ENCODE measurements at places on chromosomes 13 and 19.

DNA sequence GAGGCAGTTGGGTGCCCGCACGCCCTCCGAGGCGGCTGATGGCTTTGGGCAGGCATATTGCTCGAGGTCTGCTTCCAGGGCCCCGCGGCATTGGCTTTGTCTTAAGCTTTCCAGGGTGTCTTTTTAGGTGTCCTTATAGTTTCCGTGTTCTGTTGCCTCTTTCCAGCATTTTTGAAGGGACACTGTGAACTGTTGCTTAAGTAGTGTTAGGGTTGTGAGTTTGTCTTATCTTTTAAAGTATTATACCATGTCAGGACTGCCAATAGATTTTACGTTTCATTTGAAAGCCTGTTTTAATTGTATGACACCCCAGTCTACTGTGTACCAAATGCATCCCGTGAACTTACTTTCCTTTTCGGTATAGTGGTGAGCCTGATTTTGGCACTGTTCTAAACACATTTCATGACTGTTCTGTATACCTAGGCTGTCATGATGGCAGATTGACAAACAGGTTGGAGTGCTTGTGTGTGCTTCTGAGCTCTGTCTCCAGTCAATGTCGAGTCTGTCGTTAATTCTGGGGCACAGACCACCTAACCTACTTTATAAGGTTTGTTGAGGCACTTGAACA lies 656 bp downstream of the PCCA start:
- peak; percentile 4 for DNase-seq

- no peak for DNase-seq
These were observed 88.4 kb upstream of the SOX1 start for GRCh38 chr13:111978546-111978945.

DNA sequence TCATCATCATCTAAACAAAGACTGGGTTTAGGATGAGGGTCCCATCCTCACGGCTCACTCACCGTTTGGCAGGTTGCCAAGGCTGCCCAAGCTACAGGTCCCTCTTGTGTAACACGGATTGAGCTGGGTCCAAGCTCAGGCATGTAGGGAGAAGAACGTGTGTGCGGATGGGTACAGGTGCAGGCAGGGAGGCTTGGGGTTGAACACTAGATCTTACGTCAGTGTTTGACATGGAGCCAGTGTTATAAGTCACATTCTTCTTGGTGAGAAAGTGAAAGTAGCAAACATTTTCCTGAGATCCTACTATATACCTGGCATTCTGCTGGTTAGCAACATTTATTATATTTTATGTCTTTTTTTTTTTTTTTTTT lies 136.8 kb upstream of the RNF113B start:
- DNase-seq: no peak

DNA sequence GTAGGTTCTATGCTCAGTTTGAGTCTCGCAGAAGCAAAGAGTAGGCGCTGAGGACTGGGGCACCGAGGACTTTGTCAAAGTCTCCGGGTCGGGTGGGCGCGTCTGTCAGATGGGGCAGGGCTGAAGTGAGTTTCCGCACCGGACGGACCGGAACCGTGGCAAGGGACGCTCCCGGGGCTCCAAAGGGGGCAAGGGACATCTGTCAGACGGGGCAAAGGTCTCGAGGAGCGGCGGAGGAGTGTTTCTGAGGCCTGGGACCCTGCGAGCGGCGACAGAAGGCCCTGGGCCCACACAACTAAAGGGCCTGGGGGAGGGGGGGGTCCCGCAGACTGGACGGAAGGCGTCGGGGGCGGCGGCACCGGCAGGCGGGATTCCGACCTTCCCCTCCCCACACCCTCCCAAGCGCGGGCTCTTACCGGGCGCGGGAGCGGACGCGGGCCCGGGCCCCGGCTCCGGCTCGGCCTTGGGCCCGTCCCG lies 13.3 kb upstream of the AKAP8L start:
- DNase-seq: peak; percentile 48

GRCh38 chr13:109768616-109769015 lies 17.8 kb downstream of the IRS2 start:
- no peak for DNase-seq

DNA sequence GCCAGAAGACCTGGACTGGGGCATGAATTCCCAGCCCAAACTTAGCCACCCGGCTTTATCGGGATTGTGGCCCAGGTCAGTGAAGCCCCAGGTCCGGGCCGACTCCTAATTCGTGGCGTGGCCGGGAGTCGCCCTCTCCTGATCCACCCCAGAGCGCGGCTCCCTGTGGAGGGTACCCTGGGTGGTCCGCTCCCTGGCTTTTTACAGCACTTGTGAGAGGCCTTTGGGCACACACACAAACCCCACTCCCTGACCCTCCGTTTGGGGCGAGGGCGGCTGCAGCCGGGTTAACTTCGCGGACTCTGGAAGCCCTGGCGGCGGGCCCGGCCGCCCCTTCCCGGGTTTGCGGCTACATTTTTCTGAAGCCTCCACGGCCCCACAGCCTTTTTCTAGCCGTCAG lies 56.4 kb downstream of the ZNF568 start:
- peak; percentile 3 for DNase-seq

- DNase-seq: no peak
These were observed 31.8 kb downstream of the PEX11G start for GRCh38 chr19:7456964-7457541.

- no peak for DNase-seq
These were observed 167.2 kb upstream of the KLF12 start for GRCh38 chr13:74301258-74301935.

DNA sequence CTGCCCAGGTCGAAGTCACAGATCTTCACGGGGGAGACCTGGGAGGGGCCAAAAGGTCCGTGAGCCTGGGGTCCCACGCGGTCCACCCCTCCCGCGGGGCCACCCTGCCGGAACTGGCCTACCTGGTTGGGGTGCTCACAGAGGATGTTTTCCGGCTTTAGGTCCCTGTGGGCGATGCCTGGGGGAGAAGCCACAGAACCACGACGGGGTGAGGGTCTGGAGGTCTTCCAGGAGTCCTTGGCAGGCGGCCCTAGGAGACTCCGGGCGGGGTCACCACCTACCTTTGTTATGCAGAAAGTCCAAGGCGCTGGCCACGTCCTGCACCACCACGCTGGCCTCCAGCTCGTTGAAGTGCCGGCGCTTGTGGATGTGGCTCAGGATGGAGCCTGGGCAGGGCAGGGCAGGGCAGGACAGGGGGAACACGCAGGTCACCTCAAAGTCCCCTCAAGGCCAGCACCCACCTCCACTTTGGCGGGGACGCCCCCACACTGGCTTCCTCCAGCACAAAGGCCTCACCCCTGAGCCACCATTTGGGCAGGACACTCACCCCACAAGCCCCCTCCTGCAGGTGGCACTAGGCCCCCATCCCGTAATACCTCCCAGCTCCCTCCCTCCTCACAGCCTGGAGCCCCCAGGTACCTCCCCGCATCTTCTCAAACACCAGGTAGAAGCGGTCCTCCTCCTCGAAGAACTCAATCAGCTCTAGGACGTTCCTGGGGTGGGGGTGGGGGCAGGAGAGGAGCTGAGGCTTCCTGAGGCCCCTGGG lies 8.4 kb downstream of the MKNK2 start:
- DNase-seq: no peak

- no peak for DNase-seq
These were observed 56.1 kb upstream of the RNF113B start for GRCh38 chr13:98233127-98233526.

DNA sequence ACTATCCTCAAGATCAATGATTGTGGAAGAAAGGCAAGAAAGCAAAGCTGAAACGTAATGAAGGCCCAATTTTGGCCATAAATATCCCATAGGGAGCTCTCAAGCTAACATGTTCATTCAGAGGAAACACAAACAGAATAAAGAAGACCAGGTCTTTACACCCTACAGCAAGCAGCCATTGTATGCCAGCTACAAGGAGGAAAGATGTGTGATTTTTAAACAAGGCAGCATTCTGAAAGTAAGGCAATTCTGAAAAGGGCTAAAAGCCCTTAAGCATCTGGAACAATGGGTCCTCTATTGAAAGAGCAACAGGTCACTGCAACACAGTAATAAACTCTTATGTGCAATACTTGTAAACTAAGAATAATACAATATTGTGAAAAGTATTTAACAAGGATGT lies 1002.4 kb downstream of the SLITRK1 start:
- DNase-seq: no peak

GRCh38 chr13:27353166-27353583 lies 71.2 kb upstream of the GTF3A start:
- peak; percentile 50 for DNase-seq

- peak; percentile 44 for DNase-seq
These were observed 101.3 kb downstream of the ARHGEF7 start for GRCh38 chr13:111216166-111216960.

- no peak for DNase-seq
These were observed 297.1 kb downstream of the COG6 start for GRCh38 chr13:39952249-39953233.

DNA sequence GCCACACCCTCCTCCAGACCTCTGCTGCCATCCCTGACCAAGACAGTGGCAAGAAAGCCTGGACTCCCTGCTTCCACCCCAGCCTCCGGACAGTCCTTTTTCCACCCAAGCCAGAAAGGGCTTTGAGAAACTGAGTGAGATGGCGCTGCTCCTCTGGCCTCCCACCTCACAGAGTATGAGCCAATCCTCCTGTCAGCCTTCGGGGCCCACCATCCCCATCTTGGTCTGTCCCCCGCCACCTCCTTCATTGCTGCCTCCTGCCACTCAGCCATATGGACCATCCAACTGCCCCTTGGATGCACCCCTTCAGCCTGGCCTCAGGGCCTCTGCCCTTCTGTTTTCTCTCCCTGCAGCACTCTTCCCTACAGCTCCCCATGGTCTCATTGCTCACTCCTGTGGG lies 125.7 kb downstream of the CRYL1 start:
- no peak for DNase-seq

DNA sequence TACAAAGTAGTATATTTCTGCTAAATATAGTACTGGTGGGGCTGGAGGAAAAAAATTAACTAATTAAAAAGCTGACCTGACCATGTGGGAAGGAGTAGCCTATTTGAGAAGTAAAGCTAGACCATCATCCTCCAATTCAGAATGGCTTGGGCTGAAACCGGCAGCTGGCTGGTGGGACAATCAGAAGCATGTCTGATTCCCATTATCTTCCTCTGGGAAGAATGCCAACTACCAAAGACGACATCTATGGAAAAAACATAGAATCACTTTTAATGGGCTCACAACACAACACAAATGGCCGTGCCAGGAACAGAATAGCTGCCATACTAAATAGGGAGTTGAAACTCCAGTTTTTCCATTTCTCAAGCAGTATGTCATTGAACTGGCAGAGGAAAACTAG lies 120.4 kb upstream of the FREM2 start:
- no peak for DNase-seq

- no peak for DNase-seq
These were observed 213.7 kb downstream of the TEX29 start for GRCh38 chr13:111533900-111534683.

DNA sequence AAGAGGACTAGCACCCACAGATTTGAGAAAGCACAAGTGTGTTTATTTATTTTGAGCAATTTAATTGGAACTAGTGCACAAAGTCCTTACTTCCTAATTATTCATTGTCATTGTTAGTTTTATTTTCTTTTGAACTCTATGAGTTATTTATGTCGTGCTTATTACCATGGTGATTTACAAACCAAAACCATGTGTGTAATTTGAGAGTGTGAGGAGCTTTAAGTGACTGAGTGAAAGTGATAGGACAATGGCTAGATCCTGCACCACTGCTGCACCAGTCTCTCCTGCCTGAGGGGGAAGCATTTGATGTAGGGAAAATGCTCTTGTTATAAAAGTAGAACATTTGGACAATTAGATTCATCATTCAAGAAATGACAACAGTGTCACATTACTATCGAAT lies 172.3 kb upstream of the KLF12 start:
- DNase-seq: no peak

DNA sequence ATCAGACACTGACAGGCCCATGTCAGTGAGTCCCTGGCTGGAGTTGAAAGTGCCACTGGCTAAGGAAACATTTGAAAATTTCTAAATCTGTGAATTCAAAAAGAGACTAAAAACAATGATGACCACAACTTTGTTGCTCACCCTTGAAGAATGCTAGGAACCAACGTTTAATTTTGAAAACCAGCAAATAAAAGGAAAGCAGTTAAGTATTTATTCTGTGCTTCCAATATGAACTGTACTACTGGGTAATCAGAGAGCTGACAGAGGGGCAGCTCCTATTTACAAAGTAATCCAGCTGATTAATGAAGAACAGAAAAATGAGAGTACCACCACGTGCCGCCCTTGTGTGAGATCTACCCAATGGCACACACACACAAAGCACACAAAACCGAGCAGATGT lies 44.7 kb upstream of the LATS2 start:
- no peak for DNase-seq

GRCh38 chr19:14370169-14370939 lies 10.9 kb upstream of the ADGRE5 start:
- peak; percentile 65 for DNase-seq

GRCh38 chr13:111007209-111007608 lies 92.3 kb upstream of the ANKRD10 start:
- DNase-seq: no peak

DNA sequence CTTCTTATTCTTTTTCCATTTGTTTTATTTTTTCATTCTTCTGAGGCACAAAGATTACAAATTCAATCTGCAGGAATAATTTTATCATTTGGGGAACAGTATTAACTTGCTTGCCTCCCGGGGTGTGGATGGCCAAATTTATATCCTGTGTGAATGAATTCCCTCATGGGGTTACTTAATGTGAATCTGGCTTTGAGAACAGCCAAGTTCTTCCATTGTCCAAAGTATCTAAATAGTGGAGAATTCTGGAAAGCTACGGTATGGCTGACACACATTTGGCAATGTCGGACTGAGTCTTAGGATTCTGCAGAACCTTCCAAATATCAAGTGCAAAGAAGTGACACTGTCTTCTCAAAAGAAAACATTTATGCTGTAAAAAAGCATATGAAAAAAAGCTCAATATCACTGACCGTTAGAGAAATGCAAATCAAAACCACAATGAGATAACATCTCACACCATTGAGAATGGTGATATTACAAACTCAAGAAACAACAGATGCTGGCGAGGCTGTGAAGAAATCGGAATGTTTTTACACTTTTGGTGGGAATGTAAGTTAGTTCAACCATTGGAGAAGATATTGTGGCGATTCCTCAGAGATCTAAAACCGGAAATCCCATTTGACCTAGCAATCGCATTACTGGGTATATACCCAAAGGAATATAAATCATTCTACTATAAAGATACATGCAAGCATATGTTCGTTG lies 620.2 kb downstream of the EFNB2 start:
- no peak for DNase-seq

DNA sequence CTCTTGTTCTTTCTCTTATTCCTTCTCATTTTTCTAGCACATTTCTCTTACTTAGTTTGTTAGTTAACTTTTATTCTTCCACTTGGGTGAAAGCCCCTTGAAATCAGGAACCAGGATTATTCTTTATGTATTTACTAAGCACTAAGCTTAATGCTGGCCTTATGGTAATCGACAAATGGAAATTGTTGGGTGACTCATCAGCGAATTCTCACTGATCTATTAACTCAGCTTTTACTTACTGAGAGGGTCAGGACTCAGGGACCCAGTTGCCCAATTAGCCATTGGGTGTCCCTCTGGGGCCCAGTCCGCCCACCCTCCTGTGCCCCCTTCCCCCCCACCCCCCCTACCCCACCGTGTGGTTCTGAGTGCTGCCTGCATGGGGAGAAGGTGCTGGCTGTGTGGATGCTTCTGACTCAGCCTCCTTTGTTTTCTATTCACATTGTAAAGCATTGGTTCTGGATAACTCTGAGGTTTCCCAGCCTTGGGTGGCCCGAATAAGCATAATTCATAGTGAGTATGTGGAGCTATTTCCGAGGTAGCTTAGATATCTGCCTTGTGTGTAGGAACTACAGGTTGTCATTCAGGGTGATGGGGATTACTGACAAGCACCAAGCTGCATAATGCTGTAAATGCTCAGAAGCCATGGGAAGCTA lies 240.9 kb downstream of the FGF9 start:
- DNase-seq: no peak

Measured in stimulated activated CD4-positive, alpha-beta T cell treated with anti-CD3 and anti-CD28 coated beads, Interleukin-4, amount 100 ng/mL, for 24 hours (primary cell).